ENCODE measurements at places on chromosomes 3 and 15. TPM values are rescaled to one million over a fixed set of nuclear protein-coding genes. Genes with fewer than 3 reads are reported as not detected.

The SERPINI2 gene
- polyA plus RNA-seq, result not detected

The CCDC191 gene
- 1.9 TPM for polyA plus RNA-seq

The KAT2B gene
- polyA plus RNA-seq, result 4.5 TPM

GRCh38 chr3:119918992-119919933, 137.4 kb downstream of the NR1I2 start:
- no peak for DNase-seq

DNA sequence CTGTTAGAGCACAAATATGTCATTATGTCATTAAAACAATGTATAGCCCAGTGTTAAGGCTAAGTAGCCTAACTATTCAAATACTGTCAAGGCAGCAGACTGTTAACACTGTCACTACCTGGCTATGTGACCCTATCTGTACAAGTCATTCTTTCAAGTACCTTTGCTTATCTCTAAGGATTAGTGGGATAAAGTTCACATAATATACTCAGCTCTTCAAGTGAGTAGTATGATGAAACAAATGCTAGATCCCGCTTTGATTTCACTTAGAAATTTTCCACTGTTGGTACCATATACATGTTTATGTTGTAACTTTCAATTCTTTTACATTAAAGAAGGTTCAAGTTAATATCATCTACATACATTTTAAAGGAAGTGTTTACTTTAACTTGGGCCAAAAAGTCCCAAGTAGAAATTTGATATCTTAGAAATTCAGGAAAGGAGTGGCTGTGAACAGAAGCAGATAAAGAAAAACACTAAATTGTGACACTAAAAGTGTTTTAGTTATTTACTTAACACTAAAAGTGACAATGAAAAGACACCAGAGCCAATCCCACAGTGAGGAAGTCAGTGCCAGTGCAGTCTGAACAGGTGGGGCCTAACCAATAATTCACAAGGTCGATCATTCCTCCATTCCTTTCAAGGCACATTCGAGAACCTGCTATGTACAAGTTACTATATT, 4.8 kb upstream of the RFX7 start:
- DNase-seq, result no peak

- no peak for DNase-seq
These were observed 4.2 kb upstream of the MEIS2 start for GRCh38 chr15:37104424-37104981.

DNA sequence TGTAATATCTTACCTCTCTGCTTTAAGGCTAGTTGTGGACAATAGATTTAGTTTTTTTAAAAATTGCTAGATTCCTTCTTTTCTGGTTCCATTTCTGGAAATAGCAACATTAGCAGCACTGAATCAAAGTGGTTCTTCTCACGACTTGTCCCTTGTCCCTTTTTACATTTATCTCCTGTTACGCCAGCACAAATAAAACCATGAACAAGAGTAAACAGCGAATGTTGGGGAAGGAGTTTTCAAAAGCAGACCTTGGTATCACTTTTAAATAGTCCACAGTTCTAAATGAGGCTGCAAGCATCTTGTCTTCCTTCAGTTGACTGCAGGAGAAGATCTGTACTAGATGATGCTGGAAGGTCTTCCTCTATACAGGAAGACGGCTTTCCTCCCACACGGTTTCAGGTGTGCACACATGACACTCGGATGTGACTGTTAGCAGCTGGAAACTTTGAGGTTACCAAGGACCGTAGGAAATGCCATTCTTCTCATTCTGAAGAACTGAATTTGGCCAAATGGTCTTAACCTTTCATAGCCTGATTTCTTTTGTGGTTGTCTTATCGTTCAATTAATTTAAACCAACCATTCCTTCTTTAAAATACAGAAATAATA, 251.0 kb upstream of the ICE2 start:
- DNase-seq, result no peak

Measured in BJ (cell line).